Daoy (cell line): ENCODE measurements at places on chromosomes 6 and 20. TPM values are rescaled to one million over a fixed set of nuclear protein-coding genes. Genes with fewer than 3 reads are reported as not detected.
A peak's percentile ranks its signal among the peaks of the same experiment; 100 is the strongest.

Gene OPRL1
- total RNA-seq: 0.33 and 0.51 TPM in 2 replicates

Gene ADGRF4
- 2.7 TPM in 2 replicates for total RNA-seq

Gene PRR18
- 3.2 TPM in 1 of 2 replicates, not detected in the other for total RNA-seq

Gene TPBG
- 24.7 and 33.2 TPM in 2 replicates for total RNA-seq

Gene C20orf96
- total RNA-seq: 0.51 and 0.57 TPM in 2 replicates

Gene FUT9
- under 0.01 and 0.03 TPM in 2 replicates for total RNA-seq

Gene SAPCD1
- 0.27 and 1.6 TPM in 2 replicates for total RNA-seq

Gene MLN
- not detected in 2 replicates for total RNA-seq

Gene SLC35F1
- 0.17 and 0.77 TPM in 2 replicates for total RNA-seq

DNA sequence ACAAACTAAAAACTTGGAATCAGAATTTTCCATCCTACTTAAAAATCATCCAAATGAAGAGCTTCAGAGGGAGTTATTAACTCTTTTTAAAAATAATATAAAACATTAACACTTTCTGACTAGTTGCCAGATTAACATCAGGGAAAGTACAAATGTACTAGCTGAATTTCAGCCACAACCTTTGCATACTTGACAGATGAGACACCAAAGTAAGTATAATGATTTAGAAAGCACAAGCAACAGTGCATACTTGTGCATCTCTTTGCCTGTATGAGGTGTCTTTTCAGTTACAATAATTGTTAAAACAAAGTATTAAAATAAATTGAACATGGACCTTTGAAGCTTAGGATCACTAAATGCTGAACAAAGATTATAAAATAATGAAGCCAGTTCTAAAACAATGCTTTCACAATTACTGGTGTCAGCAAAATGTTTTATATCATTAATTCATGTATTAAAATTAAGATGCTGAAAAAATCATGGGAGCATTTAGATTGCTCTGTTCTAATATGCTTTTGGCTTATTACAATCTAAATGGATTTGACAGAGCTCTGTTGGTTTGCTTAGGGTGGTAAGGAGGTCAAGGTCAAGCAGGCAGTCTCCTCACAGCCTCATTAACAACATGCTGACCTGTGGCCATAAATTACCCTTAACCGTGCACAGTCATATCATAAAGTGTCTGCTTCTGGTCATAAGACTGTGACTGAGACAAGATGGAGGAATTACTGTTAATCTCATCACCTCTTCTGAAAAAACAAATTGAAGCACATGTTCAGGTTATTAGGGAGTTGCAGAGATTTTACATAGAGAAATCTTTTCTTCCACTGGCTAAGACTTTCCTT lies 15.1 kb downstream of the RNF217 start:
- no peak for DNase-seq

DNA sequence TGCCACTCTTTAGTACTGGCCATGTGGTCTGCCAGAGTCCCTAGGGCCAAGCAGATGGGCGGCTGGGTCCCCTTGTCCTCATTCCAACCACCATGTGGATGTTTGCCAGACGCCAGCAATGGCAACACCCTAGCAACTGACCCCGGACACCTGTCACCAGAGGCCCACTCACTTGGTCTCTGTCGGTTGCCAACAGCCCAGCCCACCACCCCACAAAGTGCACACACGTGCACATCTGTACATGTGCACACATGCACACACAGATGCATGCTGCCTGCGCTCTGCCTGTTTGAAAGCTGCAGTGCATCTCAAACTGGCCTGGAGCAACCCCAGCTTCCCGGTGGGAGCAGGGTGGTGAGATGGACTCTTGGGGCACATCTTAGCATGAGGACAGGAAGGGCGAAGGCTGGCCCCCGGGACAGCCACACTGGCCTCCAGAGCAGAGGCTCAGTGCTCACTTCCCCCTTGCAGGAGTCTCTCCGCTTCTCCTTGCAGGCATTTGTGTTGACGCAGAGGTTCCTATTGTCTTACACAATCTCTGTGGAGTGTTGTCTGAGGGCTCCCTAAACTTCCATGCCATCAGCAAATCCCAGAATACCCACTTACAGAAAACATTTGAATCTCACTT lies 54.0 kb downstream of the PSMG4 start:
- no peak for DNase-seq

DNA sequence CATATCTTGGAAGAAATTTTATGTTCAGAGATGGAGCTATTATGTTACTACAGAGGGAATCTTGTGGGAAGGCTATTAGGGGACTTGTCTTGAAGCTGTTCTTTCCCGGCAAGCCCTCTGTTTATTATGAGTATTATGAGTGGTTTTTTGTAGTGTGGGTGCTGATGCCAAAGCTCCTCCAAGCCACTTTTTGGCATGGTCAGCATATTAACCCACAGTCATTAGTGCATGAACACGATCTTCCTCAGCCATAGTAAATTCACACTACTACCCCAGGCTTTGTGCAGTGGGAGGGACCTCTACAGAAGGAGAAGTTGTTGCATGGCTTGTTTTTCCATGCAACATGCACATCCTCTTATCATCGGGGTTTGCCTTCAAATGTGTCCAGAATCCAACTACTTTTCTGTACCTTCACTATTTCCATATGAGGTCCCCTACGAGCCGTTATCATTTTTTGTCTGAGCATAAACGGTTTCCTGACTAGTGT lies 6.5 kb upstream of the BMP6 start:
- no peak for DNase-seq

- no peak for DNase-seq
These were observed 14.7 kb downstream of the NUP153 start for GRCh38 chr6:17691925-17692538.

GRCh38 chr6:158572653-158573541 lies 13.0 kb downstream of the TMEM181 start:
- no peak for DNase-seq

- no peak for DNase-seq
These were observed 150.8 kb upstream of the FAM83B start for GRCh38 chr6:54695815-54696214.

DNA sequence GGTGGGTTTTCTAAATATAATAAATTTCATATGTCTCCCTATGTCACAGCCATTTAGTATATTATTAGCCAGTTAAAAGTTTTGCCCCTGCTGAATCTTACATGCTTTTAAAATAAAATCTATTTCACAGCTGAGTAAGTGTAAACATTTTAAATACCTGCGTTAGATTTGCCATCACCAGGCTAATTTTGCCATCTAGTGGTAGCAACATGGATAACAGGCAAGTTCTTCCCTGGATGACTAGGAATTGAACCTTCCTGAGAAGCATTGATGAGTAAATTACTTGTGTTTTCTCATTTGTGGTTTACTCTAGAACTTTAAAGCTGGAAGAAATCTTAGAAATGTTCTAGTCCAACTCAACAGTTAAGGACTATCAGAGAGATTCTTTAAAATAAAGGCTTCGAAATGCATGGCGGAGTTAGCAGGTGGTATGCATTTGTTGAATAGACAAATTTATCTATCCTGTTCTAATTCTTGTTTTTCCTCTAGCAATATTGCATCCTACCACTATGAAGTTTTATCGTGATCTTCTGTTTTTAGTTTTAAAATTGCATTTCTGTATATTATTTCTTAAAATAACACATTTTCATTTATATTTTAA lies 2.6 kb downstream of the PRSS35 start:
- peak; percentile 47 for DNase-seq

- DNase-seq: no peak
These were observed 118.9 kb upstream of the CEP85L start for GRCh38 chr6:118770112-118770788.

DNA sequence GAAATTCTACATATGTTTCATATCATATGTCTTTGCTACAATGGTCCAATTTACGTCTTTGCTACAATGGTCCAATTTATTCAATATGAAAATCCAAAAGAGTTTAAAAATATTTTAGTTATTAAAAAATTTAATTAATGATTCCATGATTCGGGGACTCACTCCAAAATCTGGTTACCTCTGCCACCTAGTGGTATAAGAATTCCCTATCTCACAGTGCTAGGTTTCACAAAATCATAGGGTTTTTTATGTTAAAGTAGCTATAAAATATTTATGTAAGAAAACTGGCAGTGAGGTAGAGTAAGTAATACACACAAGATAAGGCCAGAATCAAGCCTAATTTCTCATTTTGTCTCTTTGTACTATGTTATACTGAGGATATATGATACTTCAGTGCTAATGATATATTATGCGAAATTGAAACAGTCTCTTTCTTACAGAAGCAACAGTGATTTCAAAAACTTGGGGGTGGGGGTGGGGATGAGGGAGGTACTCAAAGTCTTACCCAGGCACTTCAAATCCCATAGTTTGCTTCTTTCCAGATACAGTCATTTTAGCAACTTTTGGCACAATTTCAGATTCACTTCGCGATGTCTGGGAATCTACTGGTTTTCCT lies 52.3 kb downstream of the HBS1L start:
- DNase-seq: no peak

GRCh38 chr6:14200047-14200446 lies 82.5 kb downstream of the CD83 start:
- peak; percentile 56 for DNase-seq

DNA sequence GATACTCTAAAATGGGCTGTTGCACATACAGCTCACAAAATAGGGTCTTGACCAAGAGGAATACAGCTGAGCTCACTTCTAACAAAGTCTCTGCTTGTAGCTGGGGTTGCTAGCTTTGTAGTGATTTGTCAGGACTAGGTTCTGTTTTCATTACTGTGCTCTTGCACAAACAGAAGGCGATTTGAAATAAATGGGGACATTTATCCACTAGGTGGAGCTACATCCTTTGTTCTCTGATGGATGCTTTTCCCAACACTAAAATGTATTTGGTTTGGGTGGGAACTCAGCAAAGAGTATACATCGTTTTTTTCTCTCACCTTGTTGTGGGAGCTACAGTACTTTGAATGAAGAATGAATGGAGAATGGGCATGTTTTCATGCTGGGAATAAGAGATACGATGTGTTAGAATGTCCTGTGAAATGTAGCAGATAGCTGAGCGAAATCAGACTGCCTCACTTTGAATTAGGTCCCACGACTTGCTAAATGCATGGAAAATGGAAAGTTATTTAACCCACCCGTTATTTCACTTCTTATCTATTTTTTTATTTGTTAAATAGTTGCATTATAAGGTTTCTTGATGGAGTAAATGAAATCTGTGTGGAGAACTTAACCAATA lies 494.7 kb upstream of the MAP3K7 start:
- DNase-seq: peak; percentile 6

DNA sequence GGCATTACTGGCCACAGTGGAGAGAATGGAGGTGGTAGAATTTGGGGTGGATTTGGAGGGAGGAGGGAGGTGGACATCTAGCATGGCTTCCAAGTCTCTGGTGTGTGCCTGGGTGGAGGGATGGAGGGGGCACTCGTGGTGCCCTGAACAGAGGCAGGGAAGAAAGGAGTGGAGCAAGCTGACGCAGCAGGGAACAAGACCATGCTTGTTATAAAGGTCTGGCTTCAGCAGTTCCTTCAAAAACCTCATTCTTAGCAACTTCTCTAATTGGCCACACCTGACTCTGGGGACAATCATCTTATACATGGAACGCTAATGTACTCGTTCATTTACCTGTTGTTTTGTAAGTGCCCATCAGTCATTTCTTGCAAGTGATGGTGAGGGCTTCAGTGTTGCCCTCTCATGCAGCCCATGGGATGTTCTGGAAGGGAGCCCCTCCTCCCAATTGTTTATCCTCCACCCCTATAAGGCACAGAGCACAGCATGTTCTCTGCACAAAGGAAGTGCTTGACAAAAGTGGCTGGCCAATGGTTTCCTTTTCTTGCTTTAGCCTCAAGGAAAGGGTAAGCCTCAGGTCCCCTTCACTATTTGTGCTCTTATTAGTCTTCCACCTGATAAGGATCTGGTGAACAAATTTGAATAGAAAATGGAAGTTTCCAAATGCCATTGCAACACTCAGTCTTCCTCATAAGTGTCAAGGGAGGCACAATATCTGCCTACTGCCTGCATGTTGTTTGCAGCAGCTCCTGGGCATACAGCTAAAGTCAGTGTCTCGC lies 39.3 kb downstream of the GFOD1 start:
- no peak for DNase-seq

GRCh38 chr20:8209061-8209460 lies 77.0 kb downstream of the PLCB1 start:
- DNase-seq: no peak

DNA sequence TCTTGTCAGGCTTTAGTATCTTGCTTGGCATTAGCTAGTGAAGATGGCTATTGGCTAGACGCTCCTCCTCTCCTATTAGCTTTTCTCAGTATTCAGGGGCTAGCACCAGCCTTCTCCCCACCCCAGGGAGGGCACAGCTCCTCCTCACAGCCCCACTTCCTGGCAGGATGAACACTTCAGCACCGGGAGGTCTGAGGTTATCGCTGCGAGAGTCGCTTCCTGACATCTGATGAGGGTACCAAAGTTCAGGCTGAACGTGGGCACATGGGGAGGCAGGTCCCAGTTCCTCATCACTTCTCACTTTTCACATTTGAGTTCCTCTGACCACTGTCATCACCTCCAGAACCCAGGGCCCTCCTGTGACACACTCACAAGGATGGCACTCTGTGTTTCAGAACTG lies 66.6 kb downstream of the LAMA4 start:
- DNase-seq: no peak

DNA sequence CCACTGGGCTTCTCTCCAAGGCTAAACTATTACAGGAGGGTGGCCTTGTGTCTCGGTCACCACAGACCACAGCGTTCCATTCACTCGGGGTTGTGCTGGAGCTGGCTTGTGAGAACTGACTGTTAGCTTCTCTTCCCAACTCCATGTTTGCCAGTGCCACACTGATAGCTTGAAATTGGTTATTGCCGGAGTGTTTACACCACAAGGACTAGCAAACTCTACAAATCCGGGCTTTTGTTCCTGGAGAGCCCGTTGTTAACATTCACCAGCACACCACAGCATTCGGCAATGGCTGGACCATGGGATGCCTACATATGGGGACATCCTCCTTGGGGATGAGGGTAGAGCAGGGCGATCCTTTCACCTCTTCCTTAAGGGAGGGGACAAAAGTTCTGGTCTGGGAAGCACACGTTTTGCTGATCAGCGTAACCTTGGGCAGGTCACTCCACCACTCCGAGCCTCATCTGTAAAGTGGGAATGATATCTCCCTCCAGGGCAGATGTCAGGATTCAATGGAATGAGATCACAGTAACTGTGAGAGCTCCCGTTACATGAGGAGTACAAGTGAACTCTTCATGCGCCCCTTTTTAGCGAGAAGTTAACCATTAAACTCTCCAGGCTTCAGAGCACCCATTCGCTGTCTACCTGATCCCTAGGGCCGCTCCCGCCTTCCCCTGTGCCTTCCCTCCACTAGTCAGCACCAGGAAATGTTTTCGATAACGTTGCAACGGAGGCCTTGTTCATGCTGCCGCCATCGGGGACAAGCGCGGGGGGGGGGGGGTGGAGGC lies 41.7 kb upstream of the TTPAL start:
- no peak for DNase-seq

DNA sequence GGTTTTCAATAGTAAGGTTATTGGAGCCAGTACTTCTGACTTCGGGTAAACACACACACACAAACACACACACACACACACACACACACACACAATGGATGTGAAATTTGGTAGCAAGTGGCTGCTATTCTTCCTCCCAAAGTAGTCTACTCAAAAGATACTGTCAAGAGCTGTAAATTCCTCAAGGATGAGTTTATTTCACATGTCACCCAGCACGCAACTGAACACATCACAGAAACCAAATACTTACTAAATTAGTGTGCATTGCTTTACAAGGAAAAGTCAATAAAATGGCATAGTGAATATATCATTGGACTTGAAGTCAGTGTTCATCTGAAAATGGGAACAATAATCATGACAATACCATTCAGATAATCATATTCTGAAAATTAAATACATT lies 32.9 kb downstream of the MMUT start:
- no peak for DNase-seq

- peak; percentile 78 for DNase-seq
These were observed 187.1 kb downstream of the MYLK4 start for GRCh38 chr6:2563635-2564034.

GRCh38 chr6:142414462-142415250 lies 112.8 kb downstream of the ADGRG6 start:
- no peak for DNase-seq
